Amniotic stem cell (primary cell): ENCODE measurements at places on chromosomes 6 and 20.

GRCh38 chr20:12321736-12322135 lies 404.0 kb downstream of the BTBD3 start:
- DNase-seq = no peak

GRCh38 chr6:113414511-113414910 lies 442.6 kb upstream of the MARCKS start:
- DNase-seq = peak; percentile 82

DNA sequence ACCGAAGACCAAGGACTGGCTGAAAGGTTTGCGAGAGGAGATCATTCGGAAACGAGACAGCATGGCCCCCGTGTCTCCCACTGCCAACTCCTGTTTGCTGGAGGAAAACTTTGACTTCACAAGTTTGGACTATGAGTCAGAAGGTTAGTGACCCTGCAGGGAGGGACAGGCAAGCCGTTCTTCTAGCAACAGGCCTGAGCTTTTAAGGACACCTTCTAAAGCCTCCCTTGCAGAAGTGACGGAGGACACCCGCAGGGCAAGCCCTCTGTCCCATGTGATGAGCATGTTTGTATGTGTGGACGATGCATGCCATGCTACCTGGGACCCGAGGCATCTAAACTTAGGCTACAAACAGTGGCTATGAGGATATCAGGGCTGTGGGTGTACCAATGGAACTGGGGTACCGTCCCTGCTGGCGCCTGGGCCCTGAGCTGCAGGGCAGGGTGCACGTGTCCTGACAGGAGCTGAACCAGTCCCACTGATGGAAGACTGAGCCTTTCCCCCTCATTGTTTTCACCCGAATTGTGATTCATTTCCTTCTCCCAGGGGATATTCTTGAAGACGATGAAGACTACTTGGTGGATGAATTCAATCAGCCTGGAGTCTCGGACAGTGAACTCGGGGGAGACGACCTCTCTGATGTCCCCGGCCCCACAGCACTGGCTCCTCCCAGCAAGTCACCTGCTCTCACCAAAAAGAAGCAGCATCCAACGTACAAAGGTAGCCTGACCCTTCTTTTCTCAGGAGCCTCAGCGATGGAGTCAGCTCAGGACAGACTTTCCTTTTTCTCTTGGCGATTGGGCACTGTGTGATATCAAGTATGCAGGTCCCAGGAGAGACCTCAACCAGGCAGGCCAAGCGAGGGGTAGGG lies 84.4 kb downstream of the SERAC1 start:
- no peak for DNase-seq

DNA sequence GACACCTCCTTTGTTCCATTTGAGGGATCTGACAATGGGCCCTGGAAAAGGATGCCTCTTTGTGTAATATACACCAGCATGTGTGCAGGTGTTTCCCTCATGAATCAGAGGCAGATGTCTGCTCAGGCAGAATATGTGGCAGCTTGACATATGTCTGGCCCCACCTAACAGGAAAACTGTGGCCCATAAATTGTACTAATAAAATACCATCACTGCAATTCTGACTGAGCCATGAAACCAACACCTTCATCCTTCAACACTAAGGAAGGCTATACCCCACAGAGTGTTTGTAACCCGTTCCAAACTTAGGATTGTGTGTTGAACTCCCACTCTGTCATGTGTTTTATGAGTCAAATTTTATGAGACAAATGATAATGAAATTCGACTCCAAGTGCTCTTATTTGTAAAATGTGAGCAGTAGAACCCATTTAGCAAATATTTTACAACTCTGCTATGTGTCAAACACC lies 22.7 kb downstream of the LAMA4 start:
- DNase-seq = no peak

DNA sequence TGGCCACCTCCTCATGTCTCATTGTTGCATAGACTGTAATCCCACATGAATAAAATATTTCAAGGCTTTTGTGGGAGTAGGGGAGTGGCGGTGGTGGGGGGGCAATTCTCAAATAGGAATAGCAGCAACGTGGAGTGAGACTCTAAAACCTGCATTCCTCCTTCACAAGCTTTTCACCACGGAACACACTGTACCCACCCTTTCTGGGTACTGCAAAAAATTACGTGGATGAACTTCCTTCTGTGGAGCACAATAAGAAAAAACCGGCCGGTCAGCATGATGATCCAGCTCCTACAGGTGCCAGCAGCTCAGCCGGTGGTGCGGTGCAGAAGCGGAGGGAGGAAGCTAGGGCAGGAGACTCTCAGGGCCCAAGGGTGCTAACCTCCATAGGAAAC lies 930 bp upstream of the RRAGD start:
- no peak for DNase-seq

DNA sequence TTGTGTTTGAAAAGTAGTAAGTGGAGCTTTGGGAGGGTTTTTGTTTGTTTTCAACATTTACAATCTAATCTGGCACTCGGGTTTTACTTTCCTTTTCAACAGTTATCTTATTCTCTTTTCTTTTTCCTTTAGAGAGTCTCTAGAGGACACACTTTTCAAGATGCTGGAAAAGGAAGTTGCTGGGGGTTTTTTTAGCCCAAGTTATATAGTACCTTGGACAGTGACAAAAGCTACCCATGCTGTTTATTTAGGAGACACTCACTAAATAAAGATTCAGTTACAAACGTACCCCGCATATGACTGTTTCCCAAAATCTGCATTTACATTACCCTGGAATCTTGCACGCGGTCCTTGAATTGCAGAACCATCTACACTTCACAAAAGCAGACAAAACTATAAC lies 78.8 kb downstream of the MAP7 start:
- no peak for DNase-seq

GRCh38 chr6:43913375-43914271 lies 143.6 kb downstream of the VEGFA start:
- DNase-seq = no peak

DNA sequence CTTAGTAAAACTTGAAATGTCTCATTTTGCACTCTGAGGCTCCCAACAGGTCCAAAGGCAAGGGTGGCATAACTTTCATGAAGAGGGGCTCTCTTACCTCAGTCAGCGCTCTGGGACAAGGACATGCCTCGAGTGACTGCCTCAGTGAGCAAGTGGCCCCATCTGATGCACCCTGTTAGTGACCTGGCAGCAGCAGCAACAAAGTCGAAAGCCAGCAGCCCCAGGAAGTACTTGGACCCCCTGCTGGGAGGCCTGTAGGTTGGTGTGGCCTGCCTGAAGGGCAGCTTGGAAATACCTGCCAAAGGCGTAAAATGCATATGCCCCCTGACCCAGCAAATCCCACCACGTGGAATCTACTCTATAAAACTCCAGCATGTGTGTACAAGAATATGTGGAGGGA lies 13.2 kb downstream of the MAP1LC3A start:
- DNase-seq = no peak

- DNase-seq = no peak
Observed at GRCh38 chr6:118902726-118903125, 8.8 kb downstream of the ASF1A start.

DNA sequence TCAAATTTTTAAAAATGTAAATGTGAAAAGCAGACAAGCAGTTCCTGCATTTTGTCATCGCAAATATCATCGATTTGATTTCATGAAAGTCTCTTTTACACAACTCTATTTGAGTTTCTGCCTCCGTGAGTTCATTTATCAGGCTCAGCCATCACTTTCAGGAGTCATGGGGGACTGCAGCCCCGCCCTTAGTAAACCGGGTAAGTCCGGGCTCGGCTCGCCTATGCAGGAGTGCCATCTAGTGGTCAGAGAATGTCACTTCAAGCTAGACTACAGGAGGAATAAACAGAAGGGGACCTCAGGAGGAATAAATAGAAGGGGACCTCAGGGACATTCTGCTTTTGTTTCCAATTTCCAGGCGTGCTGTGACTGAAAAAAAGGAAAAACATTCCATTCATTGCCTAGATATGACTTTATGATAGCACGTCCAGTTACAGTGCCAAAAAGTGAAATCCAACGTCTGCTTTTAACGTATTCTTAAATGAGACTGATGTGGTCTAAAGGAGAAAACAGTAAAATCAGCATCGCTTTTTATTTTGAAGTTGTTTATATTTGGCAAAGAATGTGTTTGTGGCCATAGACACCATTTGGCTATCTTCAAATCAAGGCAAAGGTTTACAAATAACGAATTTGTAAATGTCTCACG lies 333.9 kb downstream of the HACE1 start:
- DNase-seq = peak; percentile 32

GRCh38 chr20:52426856-52427255 lies 235.3 kb upstream of the ZFP64 start:
- DNase-seq = no peak

DNA sequence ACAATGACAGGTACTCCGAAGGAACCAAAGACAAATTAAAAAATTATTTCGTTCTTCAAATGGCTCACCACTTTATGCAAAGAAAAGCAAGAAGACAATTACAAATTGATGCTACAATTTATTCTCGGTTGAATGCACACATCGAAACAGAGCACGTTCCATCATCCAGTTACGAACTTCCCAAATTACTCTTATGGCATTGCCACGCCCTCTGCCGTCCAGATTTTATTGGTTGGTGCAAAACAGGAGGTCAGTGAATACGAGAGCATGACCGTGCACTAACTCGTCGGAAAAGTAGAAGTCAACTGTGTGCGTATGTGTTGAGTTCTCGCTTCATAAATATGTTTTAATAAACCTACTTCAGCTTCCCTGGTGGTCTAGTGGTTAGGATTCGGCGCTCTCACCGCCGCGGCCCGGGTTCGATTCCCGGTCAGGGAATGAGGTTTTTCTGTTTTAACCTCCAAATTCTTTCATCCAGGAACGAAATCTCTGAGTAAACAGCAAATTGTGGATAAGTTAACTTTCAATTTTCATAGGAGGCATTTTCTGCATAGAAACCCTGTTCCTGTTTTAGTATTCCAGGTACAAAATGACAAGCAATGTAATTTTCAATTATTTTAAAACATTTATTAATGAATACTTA lies 23.2 kb downstream of the ZNF311 start:
- peak; percentile 41 for DNase-seq

- no peak for DNase-seq
Observed at GRCh38 chr6:43269273-43270007, 26.2 kb downstream of the TTBK1 start.

GRCh38 chr6:7785243-7786035 lies 59.5 kb downstream of the BMP6 start:
- no peak for DNase-seq

GRCh38 chr6:149717588-149718458 lies at the start of gene LATS1:
TSS of gene LATS1 (minus strand) at chr6:149718101. CDS start at chr6:149702126, 15,975 bp downstream.
- peak; percentile 68 for DNase-seq

- no peak for DNase-seq
Observed at GRCh38 chr20:63868264-63868663, 3.2 kb downstream of the TPD52L2 start.

DNA sequence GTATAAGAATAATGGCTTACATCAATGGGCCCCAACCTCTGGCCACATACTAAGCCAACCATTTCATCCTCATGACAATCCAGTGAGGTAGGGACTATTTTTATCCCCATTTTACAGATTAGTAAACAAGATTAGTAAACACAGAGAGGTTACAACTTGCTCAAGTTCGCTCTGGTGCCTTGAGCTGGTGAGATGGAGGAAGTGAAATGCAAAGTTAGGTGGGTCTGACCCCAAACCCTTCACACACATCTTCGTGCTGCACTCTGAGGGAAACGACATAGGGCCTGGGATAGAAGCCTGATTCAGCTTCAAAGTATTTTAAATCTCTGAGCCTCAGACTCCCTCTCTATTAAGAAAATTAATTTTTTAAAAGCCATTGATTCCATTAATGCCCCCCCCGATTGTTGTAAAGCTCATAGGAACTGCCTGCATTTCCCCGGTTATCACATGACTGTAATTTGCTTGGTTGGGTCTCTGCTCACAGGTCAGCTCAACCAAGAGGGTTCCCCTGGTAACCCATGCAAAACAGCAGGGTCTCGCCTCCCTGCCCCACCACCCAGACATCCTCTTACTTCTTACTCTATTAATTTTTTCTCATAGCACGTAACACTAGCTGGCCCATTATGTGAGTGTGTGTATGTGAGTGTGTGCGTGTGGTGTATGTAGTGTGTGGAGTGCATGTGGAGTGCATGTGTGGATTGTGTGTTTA lies 221.2 kb downstream of the MAFB start:
- DNase-seq = no peak

DNA sequence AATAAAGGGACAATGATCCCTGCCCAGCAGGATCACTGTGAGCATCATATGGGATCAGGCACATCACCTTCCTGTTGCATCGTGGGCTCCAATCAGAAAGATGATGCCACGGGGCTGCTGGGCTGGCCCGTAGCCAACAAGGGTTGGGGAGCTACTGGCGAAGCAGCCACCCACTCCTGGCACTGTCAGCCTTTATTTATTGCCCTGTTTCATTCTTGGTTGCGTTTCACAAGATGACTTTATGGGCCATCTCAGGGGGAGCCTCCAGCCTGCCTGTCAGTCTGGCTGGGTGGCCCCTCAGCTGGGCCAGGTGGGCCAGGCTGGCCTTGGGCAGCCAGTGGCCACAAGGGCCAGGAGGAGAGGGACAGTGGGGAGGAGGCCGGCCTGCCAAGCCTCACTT lies 17.3 kb downstream of the VSTM2L start:
- no peak for DNase-seq

DNA sequence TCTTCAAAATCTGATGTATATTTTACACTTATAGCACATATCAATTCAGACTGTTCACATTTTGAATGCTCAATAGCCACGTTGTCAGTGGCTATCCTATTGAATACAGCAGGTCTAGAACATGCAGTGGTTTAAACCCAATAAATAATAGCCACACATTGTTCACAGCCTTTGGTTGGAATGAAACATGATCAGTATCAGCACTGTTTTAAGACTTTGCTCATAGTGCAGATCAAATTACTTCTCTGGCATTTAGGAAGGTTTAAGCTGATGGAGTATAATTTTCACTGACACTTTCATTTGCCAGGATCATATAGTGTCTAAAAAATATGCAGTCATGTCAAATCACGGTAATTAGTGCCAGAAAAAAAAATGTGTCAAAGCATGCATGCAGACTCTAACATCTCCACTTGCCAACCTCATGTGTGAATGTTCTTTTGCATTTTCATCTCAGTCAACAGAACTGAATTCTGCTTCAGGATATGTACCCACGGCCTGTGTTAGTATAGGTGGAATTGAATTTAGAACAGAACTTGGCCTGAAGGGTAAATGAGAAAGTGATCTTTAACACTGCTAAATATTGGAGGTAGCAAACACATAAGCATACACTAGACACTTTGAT lies 184.1 kb downstream of the SLC24A3 start:
- DNase-seq = no peak

- DNase-seq = no peak
Observed at GRCh38 chr6:96841345-96841744, 4.1 kb upstream of the GPR63 start.

DNA sequence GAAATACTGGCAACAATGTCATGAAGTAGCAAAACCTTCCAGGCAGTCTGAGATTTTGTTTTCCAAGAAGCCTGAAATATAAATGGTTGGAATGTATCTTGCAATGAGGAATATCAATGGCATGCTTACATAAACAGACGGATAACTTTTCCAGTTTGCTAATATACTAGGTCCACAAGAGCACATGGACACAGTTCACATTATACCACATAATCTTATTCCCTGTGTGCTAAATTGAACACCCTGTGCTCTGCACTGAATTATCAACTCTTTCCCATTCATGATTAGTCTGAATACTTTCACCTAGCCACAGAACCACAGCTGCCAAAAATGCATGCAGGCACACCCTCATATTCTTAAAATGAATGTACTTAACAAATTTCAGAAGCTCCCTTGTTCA lies 274.3 kb downstream of the COL12A1 start:
- DNase-seq = no peak

GRCh38 chr6:107655245-107655644 lies 165.3 kb downstream of the SOBP start:
- DNase-seq = no peak
